ENCODE measurements at places on chromosomes 12 and 14. TPM values are rescaled to one million over a fixed set of nuclear protein-coding genes. Genes with fewer than 3 reads are reported as not detected.

GRCh38 chr12:124861492-124861891 lies 2.2 kb downstream of the SCARB1 start:
- H3K27me3 ChIP-seq = peaks cover 5% of the 10 kb centered on the region
- DNase-seq = no peak
- peaks cover 8% of the 10 kb centered on the region for H3K36me3 ChIP-seq
- H3K27ac ChIP-seq = no peak overlapping the region
- H3K4me1 ChIP-seq = peaks cover 26% of the 10 kb centered on the region

GRCh38 chr14:87018294-87018693 lies 974.7 kb downstream of the GALC start:
- peaks cover 71% of the 10 kb centered on the region for H3K27me3 ChIP-seq
- H3K4me3 ChIP-seq = no peak overlapping the region
- H3K4me1 ChIP-seq = peaks cover 14% of the 10 kb centered on the region
- DNase-seq = no peak
- H3K36me3 ChIP-seq = peaks cover 4% of the 10 kb centered on the region

Gene TAMALIN
- total RNA-seq = 7.1 TPM

Gene TAS2R30
- total RNA-seq = 1.7 TPM

GRCh38 chr14:93951635-93952540 lies 24.5 kb downstream of the ASB2 start:
- H3K27ac ChIP-seq = no peak overlapping the region
- H3K4me1 ChIP-seq = peaks cover 26% of the 10 kb centered on the region
- no peaks in the 10 kb centered on the region for H3K36me3 ChIP-seq
- no peaks in the 10 kb centered on the region for H3K27me3 ChIP-seq

Data from WTC11 (cell line).